ENCODE measurements at places on chromosomes 6 and 20. TPM values are rescaled to one million over a fixed set of nuclear protein-coding genes. Genes with fewer than 3 reads are reported as not detected.
A peak's percentile ranks its signal among the peaks of the same experiment; 100 is the strongest.

DNA sequence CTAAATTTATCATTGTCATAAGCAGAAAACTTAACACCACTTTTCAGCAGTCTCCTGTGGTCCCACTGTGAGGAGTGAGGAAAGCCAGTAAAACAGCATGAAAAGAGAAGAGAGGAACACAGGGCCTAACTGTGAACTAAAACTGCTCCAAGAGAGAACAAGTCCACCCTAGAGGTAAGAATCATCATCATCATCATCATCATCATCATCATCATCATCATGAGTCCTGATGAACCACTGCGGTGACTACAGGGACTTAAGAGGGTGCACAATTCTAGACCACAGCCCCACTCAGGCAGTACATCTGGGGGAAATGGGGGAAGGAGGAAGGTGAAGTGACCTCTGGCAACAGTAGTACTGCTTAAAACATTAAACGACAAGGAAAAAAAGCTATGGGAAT lies 13.6 kb downstream of the ZNF337 start:
- H3K4me1 ChIP-seq: no peaks in the 10 kb centered on the region
- no peak overlapping the region for H3K27ac ChIP-seq
- H3K36me3 ChIP-seq: peaks cover 5% of the 10 kb centered on the region
- H3K4me3 ChIP-seq: no peak overlapping the region
- DNase-seq: no peak
- no peaks in the 10 kb centered on the region for H3K27me3 ChIP-seq

The HLA-DMA gene
- 104 TPM for total RNA-seq

The CCN6 gene
- total RNA-seq: not detected

DNA sequence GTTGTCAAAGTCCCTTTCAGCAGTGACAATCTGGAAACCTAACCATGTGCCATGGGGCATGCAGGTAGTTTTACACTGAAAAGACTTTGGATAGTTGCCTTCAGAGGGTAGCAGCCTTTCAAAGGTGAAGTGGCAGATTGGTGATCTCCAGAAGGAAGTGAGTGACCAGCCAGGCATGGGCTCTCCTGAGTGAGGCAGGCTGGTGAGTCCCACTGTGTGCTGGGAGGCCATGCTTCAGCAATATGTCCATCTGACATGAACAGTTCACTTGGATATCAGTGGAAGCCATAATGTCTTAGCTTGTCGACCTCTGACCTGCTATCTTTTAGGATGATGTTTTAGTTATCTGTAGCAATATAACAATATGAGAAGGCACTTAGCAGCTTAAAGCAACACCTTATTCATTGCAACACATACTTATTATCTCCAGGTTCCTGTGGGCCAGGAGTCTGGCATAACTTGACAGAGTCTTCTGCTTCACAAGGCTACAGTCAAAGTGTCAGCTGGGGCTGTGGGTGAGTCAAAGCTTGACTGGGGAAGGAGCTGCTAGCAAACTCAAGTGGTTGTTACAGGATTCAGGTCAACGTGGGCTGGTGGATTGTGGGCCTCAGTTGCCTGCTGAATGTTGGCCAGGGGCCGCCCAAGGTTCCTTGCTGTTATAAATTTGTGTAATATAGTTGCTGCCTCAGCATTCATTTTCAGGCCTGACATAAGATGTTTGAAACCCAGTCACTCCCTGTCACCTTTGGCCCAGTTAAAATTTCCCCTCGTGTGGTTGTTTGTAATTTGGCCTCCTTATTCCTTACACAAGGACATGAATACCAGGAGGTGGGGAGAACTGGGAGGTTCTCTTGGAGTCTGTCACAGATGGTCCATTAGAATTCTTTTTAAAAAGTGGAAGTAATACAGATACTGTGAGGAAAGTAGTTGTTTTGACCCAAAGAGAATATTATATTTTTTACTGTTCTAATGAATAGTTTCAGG lies 100.2 kb downstream of the UST start:
- no peaks in the 10 kb centered on the region for H3K4me1 ChIP-seq
- DNase-seq: no peak
- no peaks in the 10 kb centered on the region for H3K27me3 ChIP-seq
- no peaks in the 10 kb centered on the region for H3K36me3 ChIP-seq
- no peak overlapping the region for H3K4me3 ChIP-seq

The SNAP25 gene
- 0.73 TPM for total RNA-seq

The MOG gene
- not detected for total RNA-seq

DNA sequence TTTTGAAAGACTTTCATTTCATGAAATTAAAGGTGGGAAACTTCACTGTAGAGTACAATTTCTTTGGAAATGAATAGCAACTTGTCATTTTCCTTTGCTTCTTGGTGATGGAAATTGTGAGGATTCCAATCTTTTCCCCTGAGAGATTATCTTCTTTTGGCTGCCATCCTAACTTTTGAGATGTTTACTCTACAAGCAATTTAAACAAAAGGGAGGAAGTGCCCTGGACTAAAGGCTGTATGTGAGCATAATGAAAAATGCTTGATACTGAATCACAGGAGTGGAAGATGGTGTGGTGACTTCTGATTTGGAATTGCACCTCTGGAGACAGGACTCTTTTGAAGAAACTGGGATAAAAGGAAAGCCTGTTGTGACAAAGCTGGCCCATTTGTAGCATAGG lies 43.1 kb upstream of the JAG1 start:
- no peaks in the 10 kb centered on the region for H3K36me3 ChIP-seq
- DNase-seq: no peak
- no peak overlapping the region for H3K4me3 ChIP-seq
- no peak overlapping the region for H3K27ac ChIP-seq

DNA sequence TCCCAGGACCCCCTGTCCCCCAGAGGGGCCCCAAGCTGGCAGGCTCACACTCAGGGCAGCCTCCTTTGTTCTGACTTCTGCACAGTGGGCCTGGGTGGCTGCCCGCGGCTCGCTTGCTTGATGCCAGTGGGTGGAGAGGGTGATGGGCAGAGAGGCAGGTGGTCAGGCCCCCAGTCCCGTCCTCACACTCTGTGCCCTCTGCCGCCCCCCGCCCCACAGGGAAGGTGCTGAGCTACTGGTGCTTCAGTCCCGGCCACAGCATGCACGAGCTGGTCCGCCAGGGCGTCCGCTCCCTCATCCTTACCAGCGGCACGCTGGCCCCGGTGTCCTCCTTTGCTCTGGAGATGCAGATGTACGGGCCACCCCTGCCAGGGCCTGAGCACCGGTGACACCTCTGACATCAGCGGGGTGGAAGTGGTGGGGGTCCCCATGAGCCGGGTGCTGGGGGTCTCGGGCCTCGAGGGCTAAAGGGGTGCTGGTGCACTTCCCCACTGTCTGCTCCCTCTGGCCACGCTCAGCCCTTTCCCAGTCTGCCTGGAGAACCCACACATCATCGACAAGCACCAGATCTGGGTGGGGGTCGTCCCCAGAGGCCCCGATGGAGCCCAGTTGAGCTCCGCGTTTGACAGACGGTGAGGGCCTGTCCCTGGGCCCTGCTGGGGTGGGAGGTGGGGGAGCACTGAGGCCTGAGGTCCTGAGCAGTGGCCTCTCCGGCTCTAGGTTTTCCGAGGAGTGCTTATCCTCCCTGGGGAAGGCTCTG lies 8.9 kb upstream of the TNFRSF6B start:
- no peak overlapping the region for H3K4me3 ChIP-seq
- no peak for DNase-seq
- H3K27me3 ChIP-seq: no peaks in the 10 kb centered on the region
- H3K4me1 ChIP-seq: peaks cover 59% of the 10 kb centered on the region
- peaks cover 98% of the 10 kb centered on the region for H3K36me3 ChIP-seq

- DNase-seq: peak; percentile 60
- peak overlapping the region; percentile 99 for H3K27ac ChIP-seq
- H3K4me1 ChIP-seq: peaks cover 29% of the 10 kb centered on the region
- no peaks in the 10 kb centered on the region for H3K27me3 ChIP-seq
- peak overlapping the region; percentile 86 for H3K4me3 ChIP-seq
Observed at GRCh38 chr6:152380993-152381898, 255.9 kb downstream of the SYNE1 start.

DNA sequence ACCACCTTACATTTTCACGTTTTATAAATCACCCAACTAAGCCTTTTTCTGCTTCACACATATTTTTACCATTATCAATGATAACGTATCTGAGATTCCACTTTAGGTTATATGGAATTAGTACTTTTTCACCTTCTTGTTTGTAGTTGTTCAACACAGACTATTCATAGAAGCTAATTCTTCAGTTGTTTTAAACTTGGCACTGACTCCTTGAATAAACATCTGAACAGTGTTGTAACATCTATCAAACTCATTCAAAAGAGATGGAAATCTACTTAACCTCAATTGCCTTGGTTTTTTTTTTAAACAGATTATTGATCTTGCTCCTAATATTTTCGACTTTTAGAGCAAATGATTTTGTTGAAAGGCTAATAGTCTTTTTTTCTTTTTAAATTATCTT lies 34.2 kb downstream of the PTPRA start:
- DNase-seq: no peak
- no peaks in the 10 kb centered on the region for H3K27me3 ChIP-seq
- no peaks in the 10 kb centered on the region for H3K36me3 ChIP-seq
- H3K27ac ChIP-seq: no peak overlapping the region
- no peaks in the 10 kb centered on the region for H3K4me1 ChIP-seq

Measured in Calu3 (cell line).